8988T (cell line): ENCODE measurements at places on chromosomes 5 and 9.

DNA sequence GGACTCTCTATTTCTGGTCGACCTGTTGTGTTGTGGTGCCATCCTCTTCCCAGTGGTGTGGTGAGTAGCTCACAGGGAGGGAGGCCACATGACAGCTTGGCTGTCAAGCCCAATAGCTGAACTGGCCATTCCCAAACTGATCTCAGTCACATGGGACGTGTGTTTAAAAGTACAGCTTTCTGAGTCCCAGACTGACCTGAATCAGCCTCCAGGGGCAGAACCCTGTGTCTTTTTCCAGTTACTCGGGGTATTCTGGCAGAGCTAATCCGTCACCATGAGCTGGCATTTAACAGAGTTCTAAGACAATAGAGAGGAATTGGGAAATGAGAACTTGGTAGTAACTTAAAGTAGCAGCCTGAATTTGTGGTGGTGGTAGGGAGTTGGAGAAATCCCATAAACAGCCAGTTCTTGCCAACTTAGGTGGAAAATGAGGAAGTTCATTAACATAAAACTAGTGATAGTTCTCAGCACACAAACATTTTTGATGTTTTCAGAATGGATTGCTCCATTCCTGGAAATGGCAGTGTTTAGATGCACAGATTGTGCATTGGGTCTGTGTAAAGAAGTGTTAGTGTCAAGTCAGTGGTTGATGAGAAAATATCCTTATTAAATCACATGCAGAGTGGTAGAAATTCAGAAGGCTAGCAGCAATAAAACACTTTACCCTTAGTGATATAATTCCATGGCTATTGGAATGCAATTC is 50.9 kb downstream of the GPR107 start:
- no peak for DNase-seq

GRCh38 chr9:96279932-96280331 is 22.0 kb downstream of the HSD17B3 start:
- no peak for DNase-seq

- DNase-seq: no peak
These were observed 208.0 kb upstream of the PDE4D start for GRCh38 chr5:60101573-60101972.

DNA sequence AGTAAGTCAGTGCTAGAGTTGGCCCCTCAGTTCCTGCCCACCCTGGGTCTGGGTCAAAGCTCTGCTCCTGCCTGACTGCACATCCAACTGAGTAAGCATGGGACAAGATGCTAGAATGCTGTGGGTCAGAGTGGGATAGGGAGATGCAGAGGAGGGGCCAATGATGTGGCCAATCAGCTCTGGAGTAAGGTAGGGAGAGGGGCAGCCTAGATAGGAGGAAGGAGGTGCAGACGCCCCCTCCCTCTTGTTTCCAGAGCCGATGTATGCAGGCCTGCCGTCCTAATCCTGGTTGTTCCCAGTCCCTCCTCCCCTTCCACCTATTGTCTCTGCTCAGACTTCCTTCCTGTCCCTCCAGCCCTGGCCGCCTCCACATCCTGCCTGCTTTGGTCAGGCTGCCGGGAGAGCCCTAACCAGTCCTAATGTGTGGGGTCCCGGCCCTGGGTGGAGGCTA is 1.3 kb downstream of the ARAP3 start:
- no peak for DNase-seq

DNA sequence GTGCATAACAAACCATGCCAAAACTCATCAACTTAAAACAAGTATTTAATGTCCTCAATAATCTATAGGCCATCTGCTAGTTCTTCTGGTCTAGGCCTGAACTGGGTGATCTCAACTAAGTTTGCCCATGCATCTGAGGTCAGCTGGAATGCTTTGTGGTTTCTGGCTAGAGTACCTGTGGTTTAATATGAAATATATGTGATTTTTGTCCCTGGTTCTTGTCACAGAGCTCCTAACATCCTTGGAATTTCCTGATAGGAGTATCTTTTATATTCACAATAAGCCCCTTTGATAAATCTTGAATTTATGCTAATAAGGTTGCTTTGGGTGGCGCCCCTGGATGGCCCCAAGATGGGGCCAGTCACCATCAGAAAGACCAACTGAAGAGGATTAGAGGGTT is 535.9 kb downstream of the DNAH5 start:
- no peak for DNase-seq
